ENCODE measurements at places on chromosomes 1 and 21.
A peak's percentile ranks its signal among the peaks of the same experiment; 100 is the strongest.

DNA sequence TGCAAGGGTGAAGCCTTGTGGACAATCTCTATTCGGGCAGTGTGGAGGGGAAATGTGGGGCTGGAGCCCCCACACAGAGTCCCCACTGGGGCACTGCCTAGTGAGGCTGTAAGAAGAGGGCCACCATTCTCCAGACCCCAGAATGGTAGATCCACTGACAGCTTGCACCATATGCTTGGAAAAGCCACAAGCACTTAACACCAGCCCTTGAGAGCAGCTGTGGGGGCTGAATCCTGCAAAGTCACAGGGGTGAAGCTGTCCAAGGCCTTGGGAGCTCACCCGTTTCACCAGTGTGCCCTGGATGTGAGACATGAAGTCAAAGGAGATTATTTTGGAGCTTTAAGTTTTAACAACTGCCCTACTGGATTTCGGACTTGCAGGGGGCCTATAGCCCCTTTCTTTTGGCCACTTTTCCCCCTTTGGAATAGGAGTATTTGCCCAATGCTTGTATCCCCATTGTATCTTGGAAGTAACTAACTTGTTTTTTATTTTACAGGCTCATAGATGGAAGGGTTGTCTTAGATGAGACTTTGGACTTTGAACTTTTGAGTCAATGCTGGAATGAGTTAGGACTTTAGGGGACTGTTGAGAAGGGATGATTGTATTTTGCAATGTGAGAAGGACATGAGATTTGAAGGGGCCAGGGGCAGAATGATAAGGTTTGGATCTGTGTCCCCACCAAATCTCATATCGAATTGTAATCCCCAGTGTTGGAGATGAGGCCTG lies 16.3 kb upstream of the COL6A1 start:
- DNase-seq, result no peak

DNA sequence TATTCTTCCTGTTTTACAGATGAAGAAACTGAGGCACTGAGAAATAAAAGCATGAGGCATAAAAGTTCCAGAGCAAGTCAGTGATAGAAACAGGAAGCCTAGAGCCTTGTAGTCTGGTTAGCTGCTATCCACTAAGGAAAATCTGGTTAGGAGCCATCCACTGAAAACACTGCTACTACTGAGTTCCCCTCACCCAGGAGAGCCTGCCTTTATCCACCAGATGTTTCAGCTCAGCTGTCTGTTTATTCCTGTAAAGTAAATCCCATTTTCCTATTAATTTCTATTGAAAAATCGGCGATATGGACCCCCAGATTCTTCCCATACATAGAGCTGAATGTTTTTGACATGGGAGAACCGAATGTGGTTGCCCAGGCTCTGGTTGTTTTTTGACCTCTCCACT lies 63.7 kb upstream of the LMO4 start:
- no peak for DNase-seq

DNA sequence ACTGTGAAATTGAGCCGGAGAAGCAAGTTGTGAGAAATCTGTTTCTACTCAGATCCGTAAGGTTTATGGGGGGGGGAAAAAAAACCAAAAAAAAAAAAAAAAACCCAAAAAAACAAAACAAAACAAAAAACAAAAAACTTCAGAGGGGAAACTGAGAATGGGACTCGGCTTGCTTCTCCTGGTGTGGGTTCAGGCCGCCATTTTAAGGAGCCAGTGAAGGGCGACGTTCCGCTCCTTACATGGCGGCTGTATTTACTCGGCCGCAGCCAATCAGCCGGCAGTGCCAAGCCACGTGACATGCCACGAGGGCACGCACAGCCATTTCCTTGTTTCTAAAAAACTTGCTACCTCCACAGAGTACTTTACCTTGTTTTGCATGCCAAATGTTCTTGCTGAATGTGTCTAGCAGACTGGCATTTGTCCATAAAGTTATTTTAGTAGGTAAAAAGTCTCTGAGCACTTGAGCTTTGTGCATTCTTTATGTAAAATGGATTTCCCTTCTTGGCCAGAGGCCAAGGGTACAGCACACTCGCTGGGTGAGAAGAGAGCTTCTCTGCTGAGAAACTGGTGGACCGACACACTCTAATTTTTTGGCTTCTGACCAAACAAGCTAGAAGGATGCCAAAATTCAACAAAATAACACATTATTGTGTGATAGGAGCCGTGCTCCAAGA lies 101.8 kb downstream of the NFIA start:
- peak; percentile 84 for DNase-seq

- no peak for DNase-seq
Measured at GRCh38 chr21:36186081-36186480, 29.5 kb downstream of the DOP1B start.

DNA sequence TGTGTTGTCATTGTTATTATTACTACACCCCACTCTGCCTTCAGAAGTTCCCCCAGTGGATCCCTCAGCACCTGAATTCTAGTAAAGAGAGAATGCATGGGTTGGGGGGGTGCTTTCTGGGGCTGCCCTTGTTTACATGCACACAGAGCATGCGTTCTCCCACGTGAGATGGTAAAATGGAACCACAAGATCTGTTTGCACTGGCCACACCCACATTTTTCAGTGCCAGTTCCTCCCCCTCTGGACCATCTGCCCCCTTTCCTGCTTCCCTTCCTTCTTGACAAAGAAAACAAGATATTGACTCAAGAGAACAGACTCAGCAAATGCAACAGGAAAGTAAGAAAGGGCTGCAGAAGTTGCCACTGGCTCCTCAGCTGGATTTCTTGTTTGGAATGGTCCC lies 8.9 kb downstream of the SLC6A17 start:
- no peak for DNase-seq

- DNase-seq, result peak; percentile 27
Measured at GRCh38 chr1:39615086-39615673, 24.3 kb downstream of the HEYL start.

GRCh38 chr1:31437433-31438037 lies 24.5 kb downstream of the SERINC2 start:
- DNase-seq, result no peak

- no peak for DNase-seq
Measured at GRCh38 chr1:171576144-171576543, 45.9 kb upstream of the MYOCOS start.

GRCh38 chr1:1089731-1090423 lies 15.8 kb upstream of the RNF223 start:
- no peak for DNase-seq

- no peak for DNase-seq
Measured at GRCh38 chr1:209741193-209741592, 14.7 kb upstream of the TRAF3IP3 start.

- no peak for DNase-seq
Measured at GRCh38 chr1:179786815-179787685, 44.0 kb downstream of the FAM163A start.

DNA sequence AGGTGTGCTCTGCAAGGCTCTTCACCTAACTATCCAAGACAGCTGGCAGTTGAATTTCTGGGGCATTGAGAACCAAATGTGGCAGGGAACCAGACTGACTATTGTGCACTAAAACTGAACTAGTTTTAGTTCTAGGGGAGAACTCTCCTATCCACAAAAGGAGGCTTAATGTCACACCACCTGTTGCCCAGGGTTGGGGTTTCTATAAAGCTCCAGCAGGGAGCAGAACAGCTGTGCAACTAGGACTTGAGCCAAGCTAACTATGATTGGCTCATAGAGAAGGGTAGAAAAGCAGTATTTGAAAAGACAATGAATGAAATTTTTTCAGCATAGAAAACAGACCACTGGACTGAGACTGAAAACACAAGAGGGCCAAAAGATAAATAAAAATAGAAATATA lies 53.3 kb upstream of the FGGY start:
- no peak for DNase-seq

GRCh38 chr1:39293375-39294070 lies 89.0 kb downstream of the MACF1 start:
- DNase-seq, result no peak

- DNase-seq, result no peak
Measured at GRCh38 chr21:19986396-19986795, 1011.8 kb upstream of the NCAM2 start.

DNA sequence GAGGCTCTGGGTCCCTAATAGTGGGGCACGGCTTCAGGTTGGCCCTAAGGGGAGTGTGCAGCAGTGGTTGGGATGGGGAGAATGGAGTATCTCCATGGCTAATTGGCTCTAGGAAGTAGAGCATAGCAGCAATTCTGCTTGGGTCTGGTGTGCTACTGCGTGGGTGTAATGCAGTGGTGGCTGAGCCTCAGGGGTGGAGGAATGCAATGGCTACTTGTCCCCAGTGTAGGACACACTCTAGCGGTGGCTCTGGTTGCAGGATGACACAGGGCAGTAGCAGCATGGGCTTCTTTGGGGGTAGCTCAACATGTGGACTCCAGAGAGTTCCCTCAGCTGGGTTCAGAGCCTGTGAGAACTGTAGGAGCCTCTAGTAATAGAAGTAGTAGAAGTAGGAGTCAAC lies 91.2 kb upstream of the FAM78B start:
- DNase-seq, result no peak

DNA sequence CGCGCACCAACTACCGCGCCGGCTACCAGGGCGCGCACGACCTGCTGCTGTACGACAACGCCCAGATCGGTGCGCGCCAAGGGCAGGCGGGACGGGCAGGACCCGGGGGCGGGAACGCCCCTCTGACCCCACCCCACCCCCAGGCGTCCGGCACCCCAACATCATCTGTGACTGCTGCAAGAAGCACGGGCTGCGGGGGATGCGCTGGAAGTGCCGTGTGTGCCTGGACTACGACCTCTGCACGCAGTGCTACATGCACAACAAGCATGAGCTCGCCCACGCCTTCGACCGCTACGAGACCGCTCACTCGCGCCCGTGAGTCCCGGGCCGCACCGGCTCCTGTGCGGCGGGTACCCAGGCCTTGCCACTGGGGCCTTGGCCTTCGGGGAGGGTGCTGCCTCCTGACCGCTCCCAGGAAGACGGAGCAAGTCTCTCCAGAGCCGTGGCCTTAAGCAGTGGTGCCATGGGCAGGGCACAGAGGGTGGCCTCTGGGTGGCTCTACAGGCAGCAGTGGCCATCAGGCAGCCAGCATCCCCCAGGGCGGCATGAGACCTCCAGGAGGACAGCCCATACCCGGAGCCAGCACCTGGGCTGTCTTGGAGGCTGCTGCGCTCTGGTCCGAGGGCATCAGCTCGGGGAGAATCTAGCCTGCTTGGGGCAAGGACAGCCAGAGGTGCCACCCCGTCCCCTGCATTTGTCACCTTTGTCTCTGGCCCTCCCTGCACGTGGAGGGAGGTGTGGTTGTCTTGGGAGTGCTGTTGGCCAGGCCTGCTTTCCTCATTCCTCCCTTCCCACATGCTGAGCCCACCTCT lies 8.1 kb upstream of the MMP23B start:
- DNase-seq, result no peak

DNA sequence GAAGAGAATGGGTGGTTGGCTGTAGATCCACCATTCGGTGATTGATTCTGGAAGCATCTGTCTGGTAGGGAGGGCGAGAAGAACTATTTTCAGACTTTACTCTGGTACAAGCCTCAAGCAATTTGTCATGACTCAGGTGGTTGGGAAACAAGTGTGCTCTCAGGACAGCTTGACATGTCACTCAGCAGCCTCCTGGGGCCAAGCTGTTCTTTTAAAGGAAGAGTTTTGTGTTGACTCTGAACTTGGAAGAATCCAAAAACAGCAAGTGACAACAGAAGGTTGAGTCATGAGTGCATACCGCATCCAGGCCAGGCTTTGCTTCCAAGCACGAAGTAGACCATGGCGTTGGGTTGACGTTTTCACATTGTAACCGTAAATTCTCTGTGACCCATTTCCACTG lies 65.9 kb downstream of the CLIC6 start:
- DNase-seq, result no peak

DNA sequence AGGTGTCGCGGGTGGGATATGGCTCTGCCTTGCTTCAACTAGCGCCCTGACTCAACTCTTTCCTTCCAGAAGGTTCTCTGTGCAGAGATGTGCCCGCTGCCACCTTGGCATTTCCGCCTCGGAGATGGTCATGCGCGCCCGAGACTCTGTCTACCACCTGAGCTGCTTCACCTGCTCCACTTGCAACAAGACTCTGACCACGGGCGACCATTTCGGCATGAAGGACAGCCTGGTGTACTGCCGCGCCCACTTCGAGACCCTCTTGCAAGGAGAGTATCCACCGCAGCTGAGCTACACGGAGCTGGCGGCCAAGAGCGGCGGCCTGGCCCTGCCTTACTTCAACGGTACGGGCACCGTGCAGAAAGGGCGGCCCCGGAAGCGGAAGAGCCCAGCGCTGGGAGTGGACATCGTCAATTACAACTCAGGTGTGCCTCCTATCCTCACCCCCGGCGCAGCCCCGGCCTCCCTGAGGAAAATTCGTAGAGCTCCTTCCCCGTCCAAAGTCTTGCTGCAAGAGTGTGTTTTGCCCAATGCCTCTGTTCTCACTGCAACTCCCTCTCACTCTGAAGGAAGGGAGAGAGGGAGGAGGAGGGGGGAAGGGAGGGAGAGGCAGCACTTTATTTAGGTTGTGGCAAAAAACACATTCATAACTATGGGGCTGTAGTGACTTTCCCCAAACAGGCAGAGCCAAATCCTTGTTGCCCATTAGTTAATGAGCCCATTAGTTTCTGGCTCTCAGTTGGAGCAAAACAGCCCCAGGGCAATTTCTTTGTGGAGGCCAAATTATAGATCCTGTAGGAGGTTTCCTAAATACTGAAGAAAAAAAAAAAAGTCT lies 4.3 kb downstream of the LHX9 start:
- no peak for DNase-seq

- no peak for DNase-seq
Measured at GRCh38 chr1:59075021-59075420, 221.9 kb upstream of the FGGY start.

DNA sequence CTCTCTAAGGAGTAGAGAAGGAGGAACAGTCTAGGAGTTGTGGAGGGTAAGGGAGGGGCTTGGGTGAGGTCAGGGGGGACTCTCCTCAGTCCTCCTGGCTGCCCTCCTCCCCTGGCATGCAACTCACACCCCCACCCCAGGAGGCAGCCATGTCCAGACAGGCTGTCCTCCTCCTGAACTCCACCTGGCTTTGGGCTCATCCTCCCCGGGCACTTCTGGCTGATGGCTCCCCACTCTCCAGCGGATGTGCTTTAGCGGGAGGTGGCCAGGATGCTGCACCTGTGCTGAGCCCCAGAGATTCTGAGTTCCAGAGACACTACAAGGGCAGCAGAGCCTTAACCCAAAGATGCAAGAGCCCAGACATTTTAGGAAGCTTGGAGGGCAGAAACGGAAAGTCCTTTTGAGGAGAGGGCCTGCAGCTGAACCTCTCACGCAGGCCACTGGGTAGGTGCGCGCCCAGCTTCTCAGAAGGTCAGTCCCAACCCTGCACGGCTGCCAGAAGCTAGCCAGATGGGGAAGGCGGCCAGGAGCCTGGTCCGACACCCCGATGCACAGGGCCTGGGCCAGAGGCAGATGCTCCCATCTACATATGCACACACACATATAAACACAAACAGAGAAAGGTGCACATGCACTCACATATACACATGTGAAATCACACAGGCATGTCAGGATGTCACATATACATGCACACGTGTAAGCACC lies 83.4 kb downstream of the PDE9A start:
- no peak for DNase-seq
